Neural progenitor cell (in vitro differentiated cells): ENCODE measurements at places on chromosomes 12 and 14.

- no peak overlapping the region for H3K4me3 ChIP-seq
- no peaks in the 10 kb centered on the region for H3K36me3 ChIP-seq
- peak overlapping the region; percentile 90 for H3K27ac ChIP-seq
Measured at GRCh38 chr14:103593577-103593976, 30.8 kb downstream of the COA8 start.

- no peak overlapping the region for H3K4me3 ChIP-seq
- H3K27me3 ChIP-seq = no peaks in the 10 kb centered on the region
Measured at GRCh38 chr14:73227812-73228781, 9.2 kb upstream of the PAPLN start.

DNA sequence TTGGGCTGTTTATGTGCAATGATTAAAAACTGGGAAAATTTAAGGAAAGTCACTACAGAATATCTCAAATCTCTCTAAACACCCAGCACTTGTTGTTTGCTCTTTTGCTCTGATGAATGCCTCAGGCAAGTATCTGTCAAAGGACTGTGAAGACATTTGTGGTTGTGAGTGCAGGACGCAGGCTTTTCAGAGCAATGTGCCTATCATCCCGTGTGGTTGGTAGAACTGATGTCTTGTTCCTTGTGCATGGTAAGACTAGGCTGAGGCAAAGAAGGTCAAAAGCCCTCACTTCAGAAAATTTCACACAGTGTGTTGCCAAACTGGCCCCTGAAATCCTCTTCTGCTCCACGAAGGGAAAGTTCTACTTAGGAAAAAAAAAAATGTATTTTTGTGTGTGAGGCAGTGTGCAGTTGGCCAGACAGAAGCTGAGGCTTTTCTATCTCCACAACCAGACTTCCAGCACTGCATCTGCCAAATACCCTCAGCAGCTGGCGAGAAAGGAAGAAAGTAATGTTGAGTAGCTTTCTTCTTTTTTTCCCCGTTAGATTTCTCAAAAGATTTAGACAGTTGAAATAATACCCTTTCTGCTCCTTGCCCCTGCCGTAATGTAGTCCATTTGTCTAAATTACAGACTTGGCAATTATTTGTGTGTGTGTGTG is 1103.1 kb downstream of the VRK1 start:
- no peak for DNase-seq
- no peaks in the 10 kb centered on the region for H3K36me3 ChIP-seq
- no peaks in the 10 kb centered on the region for H3K27me3 ChIP-seq
- no peak overlapping the region for H3K4me3 ChIP-seq

- DNase-seq = no peak
- H3K4me3 ChIP-seq = no peak overlapping the region
- peaks cover 6% of the 10 kb centered on the region for H3K4me1 ChIP-seq
- H3K27ac ChIP-seq = no peak overlapping the region
- no peaks in the 10 kb centered on the region for H3K36me3 ChIP-seq
Measured at GRCh38 chr12:3030821-3031429, 46.3 kb upstream of the TSPAN9 start.

- DNase-seq = no peak
- no peaks in the 10 kb centered on the region for H3K36me3 ChIP-seq
- no peaks in the 10 kb centered on the region for H3K27me3 ChIP-seq
- peaks cover 16% of the 10 kb centered on the region for H3K4me1 ChIP-seq
- no peak overlapping the region for H3K4me3 ChIP-seq
- no peak overlapping the region for H3K27ac ChIP-seq
Measured at GRCh38 chr14:51321036-51321435, 81.0 kb downstream of the TMX1 start.

DNA sequence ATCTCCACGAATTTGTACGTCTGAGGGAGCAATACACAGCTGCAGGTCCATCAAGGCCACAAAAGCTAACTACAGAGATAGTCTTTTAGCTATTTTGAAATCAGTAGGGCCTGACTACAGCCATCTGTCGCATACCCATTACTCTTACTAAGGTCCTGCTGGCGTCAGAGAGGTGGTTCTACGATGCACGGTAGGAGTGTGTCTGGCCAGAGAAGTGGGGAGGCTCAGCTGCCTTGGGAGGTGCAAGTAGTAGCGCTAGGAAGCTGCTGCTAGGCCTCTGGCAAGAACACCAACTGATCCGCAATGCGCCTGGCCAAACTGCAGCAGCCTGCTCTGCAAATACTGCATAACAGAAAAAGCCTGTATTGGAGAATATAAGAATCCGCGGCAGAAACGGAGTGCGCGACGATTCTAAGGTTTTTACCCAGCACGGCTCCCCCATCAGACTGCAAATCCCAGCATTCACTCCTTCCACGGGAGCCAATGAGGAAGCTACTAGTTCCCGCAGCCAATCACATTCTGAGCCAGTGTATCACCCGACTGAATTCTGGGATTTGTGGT is 743 bp upstream of the CAND1 start:
- H3K4me1 ChIP-seq = peaks cover 14% of the 10 kb centered on the region
- H3K27ac ChIP-seq = no peak overlapping the region
- no peaks in the 10 kb centered on the region for H3K36me3 ChIP-seq
- peak overlapping the region; percentile 91 for H3K4me3 ChIP-seq

DNA sequence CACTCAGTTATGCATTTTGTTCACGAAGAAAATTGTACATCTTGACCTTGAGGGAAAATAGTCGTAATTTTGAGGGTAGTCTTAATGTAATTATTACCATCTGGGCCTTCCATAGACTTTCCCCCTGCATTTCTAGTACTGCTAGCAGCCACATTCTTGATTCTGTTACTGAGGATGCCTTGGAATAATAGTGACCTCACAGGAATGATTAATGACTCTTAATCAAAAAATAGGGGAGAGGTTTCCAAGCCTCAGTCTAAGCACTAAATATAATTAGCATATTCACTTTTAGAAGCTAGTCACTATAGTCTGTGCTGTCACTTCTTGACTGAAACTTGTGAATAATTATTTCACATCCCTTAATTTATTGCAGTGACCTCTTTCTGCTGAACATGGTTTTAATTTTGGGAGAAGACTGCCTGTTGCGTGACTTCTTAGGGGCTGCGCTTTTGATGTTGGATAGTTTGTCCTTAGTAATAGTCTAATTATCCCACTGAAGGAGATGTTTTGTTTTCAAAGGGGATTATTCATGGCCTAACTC is 400.5 kb downstream of the ADAMTS20 start:
- DNase-seq = no peak
- no peak overlapping the region for H3K4me3 ChIP-seq
- H3K36me3 ChIP-seq = no peaks in the 10 kb centered on the region
- no peaks in the 10 kb centered on the region for H3K27me3 ChIP-seq
- no peak overlapping the region for H3K27ac ChIP-seq

GRCh38 chr12:34404377-34405285 is 382.3 kb downstream of the ALG10 start:
- H3K27ac ChIP-seq = no peak overlapping the region
- no peaks in the 10 kb centered on the region for H3K4me1 ChIP-seq
- H3K4me3 ChIP-seq = no peak overlapping the region
- no peaks in the 10 kb centered on the region for H3K36me3 ChIP-seq
- DNase-seq = no peak
- H3K27me3 ChIP-seq = no peaks in the 10 kb centered on the region

DNA sequence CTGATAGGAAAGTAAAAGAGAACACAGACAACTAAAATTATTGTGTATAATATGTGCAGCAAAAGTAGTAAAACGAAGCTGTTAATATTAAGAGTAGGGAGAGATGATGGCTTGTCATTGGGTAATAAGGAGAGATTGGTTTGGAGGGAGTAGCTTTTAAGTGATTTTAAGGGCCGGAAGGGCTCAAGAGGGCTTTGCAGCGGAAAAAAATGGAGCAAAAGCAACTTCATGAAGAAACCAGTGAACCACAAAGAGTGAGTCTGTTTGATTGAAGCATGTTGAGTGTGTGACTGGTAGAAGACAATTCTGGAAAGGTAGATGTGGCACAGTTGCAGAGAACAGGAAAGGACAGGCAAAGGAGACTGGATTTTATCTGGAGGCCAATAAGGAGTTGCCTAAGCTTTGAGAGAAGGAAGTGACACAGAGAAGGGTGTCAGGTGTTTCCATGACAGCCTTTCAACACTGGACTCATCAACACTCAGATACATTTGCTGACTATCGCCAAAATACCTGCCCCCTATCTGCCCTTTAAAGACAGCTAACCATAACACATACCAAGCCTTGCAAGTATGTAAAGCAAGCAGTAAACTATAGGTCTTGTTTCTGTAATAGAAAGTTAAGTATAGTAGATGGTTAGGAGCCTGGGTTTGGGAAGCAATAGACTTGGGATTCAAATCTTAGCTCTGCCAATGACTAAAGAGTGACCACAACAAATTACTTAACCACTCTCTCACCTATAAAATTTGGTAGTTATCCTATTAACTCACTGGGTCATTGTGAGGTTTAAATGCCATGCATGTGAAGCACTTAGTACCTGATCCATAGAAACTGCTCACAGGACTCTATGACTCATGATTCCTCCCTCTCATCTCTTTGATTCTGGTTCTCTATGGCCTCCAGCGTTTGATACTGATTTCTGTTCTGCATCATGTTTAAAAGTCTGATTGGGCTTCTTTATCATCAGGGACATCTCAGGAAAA is 117.3 kb upstream of the LMNTD1 start:
- no peaks in the 10 kb centered on the region for H3K27me3 ChIP-seq
- H3K36me3 ChIP-seq = no peaks in the 10 kb centered on the region
- peaks cover 21% of the 10 kb centered on the region for H3K4me1 ChIP-seq
- H3K4me3 ChIP-seq = no peak overlapping the region
- H3K27ac ChIP-seq = no peak overlapping the region

- no peak overlapping the region for H3K27ac ChIP-seq
- H3K4me1 ChIP-seq = no peaks in the 10 kb centered on the region
- DNase-seq = no peak
- H3K4me3 ChIP-seq = no peak overlapping the region
Measured at GRCh38 chr12:54926246-54926645, 58.3 kb downstream of the TESPA1 start.

DNA sequence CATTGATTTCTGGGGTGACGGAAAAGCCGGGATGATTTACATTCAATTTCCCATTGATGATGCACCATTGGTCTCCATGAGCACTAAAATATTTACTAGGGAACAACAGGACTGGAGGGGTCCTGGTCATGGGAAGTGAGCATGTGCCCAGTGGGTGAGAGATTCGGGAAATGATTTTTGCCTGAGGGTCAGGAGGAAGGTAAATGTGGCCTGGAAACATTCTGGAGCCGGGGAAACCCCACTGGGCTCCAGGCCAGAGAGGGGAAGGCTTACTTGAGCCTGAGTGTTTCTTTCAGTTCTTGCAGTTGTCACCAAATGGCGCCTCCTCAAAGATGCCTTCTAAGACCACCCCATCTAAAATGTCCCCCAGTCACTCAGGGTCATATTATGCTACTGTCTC is 532.3 kb upstream of the TBX3 start:
- H3K36me3 ChIP-seq = no peaks in the 10 kb centered on the region
- no peak overlapping the region for H3K27ac ChIP-seq
- peaks cover 14% of the 10 kb centered on the region for H3K4me1 ChIP-seq
- no peak for DNase-seq

DNA sequence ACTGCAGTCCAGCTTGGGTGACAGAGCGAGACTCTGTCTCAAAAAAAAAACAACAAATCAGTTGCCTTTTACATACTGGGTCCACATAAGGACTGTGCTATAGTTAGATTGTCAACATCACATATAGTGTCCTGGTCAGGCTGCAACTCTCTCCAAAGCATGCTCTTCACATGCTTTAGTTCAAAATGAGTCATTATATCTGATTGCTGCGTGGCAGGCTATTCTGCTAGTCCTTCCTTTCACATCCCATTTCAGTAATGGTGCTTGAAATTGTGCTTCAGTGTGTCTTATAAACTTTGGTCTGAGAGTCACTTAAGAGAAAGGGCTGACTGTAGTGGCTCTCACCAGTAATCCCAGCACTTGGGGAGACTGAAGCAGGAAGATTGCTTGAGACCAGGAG is 6.9 kb downstream of the LETMD1 start:
- H3K36me3 ChIP-seq = no peaks in the 10 kb centered on the region
- no peak overlapping the region for H3K4me3 ChIP-seq
- H3K4me1 ChIP-seq = no peaks in the 10 kb centered on the region
- H3K27me3 ChIP-seq = no peaks in the 10 kb centered on the region
- DNase-seq = no peak

DNA sequence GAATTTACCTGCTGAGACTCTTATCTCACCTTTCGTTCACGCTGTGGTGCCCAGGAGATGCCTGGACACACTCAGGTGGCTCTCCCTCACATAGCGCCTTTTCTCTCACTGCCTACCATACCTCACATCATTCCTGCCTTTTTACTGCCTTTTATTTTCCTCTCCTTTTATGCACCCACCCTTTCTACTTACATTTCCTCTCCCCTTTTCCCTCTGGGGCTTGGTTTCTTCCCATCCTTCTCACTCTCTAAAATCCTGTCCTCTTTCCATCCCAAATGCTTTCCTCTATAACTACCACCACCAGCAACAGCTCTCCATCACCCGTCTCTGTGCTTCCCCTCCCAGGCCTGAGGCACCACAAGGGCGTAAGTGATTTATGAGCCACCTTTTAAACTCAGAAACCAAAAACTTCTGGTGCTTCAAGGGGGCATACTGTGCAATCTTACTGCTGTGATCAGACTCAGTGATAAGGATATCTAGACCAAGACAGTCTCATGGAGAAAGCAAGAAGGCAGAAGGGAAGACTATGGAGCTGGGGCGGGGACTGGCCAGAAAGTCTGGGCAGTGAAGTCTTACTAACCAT is 32.7 kb upstream of the SMUG1 start:
- H3K36me3 ChIP-seq = no peaks in the 10 kb centered on the region
- no peak overlapping the region for H3K27ac ChIP-seq
- peaks cover 29% of the 10 kb centered on the region for H3K27me3 ChIP-seq
- H3K4me3 ChIP-seq = no peak overlapping the region
- DNase-seq = no peak

GRCh38 chr12:88471331-88472045 is 108.8 kb downstream of the KITLG start:
- peak; percentile 77 for DNase-seq
- H3K4me3 ChIP-seq = no peak overlapping the region
- H3K4me1 ChIP-seq = peaks cover 33% of the 10 kb centered on the region
- peak overlapping the region; percentile 86 for H3K27ac ChIP-seq

DNA sequence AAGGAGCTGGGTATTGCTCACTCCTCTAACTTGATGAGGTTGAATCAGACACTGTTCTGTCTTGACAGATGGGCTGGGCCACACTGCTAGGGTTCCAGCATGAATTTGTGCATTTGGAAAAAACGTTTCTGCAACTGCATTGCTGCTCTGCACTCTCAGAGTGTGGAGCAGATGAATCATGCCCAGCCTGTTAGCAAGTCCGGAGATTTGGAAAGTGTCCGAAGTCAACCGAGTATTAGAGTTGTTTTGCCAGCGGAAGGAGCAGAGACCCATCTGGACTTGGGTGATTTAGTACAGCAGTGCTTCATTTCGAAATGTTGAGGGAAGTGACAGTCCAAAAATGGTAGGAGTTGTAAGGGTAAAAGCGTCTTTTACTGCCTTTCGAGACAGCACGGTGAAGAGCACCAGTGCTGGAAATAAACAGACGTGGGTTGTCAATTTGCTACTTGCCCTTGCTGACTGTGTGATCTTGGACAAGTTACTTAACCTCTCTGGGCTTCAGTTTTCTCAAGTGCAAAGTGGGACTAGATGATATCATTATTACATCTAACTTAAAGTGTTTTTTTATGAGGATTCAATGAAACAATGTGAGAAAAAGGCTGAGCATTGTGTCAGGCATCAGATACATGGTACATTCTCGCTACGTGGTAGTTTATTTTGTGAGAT is 139.5 kb downstream of the CHST11 start:
- DNase-seq = no peak
- H3K36me3 ChIP-seq = no peaks in the 10 kb centered on the region
- peaks cover 10% of the 10 kb centered on the region for H3K4me1 ChIP-seq
- no peak overlapping the region for H3K27ac ChIP-seq
